ENCODE measurements at places on chromosomes 6 and 20.

DNA sequence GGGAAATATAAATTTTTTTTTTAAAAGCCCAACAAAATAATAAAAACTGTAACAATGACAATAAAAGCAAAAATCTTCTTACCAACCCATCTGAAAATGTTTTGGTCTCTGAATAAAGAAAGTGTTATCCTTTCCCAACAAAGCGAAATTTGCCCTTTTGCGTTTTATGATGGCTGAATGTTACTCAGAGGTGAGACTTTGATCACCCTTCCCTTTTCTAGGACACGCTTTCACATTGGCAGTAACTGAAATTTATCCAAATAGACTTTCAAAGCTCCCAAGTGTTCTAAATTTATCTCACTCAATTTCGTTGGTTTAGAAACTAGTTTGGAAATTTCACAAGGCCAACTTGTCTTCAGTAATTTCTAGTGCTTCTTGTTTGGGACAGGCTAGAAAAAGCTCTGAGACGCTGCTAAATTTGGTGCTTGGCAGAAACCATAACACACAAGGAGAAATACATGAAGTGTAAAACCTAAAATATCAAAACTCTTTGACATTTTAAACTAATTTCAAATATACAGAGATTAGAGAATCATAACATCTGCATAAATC is 354.5 kb upstream of the CITED2 start:
- DNase-seq, result no peak

- no peak for DNase-seq
Measured at GRCh38 chr20:20864351-20865096, 152.1 kb upstream of the RALGAPA2 start.

DNA sequence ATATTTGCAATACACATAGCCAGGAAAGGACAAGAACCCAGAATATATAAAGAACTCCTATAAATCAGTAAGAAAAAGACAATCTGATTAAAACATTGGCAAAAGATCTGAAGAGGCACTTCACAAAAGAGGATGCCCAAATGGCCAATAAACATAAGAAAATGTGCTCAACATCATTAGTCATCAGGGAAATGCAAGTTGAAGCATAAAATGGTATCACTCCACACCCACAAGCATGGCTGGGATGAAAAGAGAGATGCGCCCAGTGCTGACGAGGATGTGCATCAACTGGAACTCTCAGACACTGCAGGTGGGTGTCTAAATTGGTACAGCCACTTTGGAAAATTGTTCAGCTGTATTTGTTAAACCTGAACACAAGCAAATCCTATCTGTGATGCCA is 42.4 kb upstream of the MLN start:
- no peak for DNase-seq

DNA sequence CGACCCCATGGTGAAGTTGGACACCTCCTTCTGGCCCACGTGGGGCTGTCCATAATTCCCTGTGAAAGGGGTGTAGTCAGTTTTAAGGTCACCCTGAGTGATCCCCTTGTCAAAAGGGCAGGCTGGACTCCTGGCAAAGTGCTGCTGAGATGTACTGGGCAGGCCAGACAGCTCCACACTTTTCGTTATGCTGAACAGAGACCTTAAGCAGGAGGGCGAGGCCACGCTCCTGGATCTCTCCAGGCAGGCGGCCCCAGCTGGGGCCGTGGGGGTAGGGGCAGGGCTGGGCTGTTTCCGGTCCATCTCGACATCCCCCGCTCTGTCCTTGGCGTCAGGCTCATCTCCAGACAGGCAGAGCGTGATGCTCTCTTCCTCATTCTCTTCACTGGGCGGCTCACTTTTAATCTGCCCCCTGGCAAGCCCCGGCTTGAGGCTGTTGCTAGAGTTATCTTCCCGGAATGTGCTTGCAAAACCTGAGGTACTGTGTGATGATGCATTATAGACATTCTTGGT is 56.7 kb downstream of the GJA10 start:
- DNase-seq, result no peak

- no peak for DNase-seq
Measured at GRCh38 chr6:118408863-118409262, 139.2 kb upstream of the PLN start.

GRCh38 chr6:40387871-40388264 is 199.3 kb downstream of the LRFN2 start:
- DNase-seq, result no peak

Data from activated T-cell treated with anti-CD3 and anti-CD28 coated beads for 1 hour (primary cell).